NCI-H446 (cell line): ENCODE measurements at places on chromosomes 12 and 14.

- DNase-seq, result no peak
These were observed 446 bp downstream of the PPP1R12A start for GRCh38 chr12:79934281-79935020.

DNA sequence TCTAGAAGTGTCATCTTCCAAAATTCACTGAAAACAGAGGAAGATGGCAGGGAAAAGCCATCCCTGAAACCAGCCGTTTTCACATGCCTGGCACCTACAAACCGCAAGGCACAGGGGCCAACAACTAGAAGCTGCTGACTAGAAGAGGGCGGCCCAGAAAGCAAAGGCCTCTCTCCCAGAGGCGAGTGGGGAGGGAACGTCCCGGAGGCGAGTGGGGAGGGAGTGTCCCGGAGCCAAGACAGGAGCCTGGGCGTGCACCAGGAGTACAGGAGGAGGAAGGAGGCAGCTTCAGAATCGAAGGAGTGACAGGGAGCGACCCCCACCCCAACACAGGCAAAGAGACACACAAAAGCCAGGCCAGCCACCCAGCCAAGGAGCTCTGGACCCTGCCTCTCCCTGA lies 21.0 kb downstream of the ANKLE2 start:
- DNase-seq, result no peak

- DNase-seq, result no peak
These were observed 51.2 kb downstream of the GALNT8 start for GRCh38 chr12:4771172-4771959.

- no peak for DNase-seq
These were observed 10.7 kb upstream of the STX2 start for GRCh38 chr12:130849561-130850417.

DNA sequence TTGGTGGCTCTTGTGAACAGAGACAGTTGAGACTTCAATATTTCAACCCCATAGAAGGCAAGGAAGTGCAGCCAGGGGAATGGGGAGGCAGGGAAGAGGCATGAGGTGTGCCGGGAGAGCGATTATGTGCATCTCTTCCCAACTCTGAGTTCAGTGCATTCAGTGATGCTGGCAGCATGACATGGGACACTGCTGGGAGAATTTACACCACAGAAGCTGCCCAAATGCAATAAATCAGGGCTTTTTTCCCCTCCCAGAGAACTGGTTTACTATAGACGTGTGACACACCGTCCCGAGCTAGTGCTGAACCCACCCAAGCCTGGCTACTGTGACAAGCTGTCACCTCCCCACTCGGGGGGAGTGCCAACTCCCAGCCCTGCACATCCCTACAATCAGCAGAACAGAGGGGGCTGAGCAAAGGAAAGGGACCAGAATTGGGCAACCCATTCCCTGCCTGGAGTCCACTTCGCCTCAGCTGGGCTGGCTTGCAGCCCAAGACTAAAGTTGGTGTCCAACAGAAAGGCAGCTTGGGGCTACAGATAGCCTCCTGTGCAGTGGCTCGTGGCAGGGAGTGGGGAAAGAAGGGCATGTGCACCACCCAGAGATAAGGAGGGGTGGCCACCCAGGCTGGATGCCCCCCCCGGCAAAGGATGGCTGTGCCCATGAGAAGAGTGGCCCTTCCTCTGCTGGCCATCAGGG lies 16.7 kb downstream of the AHSA1 start:
- no peak for DNase-seq

- DNase-seq, result no peak
These were observed 153.5 kb upstream of the HMGA2 start for GRCh38 chr12:65670775-65671174.

DNA sequence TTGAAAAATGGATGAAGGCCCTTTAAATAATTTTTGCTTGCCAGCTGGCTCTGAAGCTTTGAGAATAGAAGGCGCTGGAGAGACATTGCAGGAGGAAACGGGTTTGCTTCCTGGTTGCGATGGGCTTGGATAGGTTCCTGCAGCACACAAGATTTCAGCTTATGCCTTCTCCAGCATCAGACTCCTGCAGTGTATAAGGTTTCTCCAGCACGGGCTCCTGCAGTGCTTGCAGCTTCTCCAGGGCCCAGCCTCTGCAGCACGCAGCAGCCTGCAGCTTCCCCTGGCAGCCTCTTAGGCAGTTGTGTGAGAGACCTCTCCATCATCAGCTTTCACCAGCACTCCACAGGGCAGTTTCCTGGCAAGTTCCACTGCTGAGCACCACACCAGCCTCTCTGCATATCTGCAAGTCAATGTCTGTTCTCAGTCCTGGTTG lies 78.7 kb upstream of the ZDHHC17 start:
- no peak for DNase-seq

GRCh38 chr14:70183991-70184390 lies 4.8 kb downstream of the SLC8A3 start:
- DNase-seq, result no peak
